AG08396 (cell line): ENCODE measurements at places on chromosomes 3 and 15.

DNA sequence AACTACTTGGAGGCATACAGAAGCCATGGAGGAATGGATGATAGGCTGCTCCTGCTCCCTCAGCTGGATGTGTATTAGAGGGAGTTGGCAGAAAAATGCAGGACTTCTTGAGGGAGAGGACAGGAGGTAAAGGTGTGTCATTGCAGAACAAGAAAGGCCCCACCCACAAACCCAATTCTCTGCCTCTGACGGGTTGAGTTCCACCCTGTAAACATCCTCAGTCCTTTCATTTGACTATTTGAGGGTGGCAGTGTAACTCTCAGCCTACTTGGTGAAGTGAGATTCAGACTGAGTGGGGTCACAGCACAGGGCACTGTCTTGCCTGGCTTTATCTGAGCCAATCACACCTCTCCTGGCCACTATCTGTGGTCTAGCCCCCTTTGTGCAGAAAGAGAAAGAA lies at the start of gene TPRG1:
Gene TPRG1 (plus strand): TSS at position 265 of the 400 bp plus-strand sequence. CDS start 35,414 bp downstream, outside the sequence.
- DNase-seq = no peak

- DNase-seq = no peak
These were observed 157.2 kb downstream of the TIGIT start for GRCh38 chr3:114451051-114451451.

DNA sequence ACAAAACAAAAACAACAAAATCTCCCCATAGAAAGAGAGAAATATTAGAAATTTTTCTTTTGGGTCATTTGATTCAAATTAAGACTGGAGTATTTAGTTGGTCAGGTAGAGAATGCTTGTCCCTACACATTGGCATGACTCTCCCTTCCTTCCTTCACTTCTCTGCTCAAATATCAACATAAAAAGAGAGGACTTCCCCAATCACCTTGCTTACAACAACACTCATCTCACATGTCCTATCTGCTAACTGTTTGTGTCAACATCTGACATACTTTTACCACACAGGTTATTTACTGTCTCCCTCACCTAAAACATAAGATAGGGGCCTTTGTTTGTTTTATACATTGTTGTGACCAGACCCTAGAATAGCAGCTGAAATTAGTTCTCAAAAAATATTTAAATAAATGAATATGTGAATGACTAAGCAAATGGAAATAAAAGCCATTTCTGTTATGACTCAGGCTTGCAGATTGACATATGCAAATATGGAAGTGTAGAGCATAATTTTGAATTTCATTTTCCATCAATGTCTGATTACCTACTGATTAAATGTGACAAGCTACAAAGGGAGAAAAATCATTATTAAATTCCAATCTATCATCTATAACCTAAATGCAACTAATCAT lies 304.8 kb downstream of the CTNNB1 start:
- DNase-seq = no peak

DNA sequence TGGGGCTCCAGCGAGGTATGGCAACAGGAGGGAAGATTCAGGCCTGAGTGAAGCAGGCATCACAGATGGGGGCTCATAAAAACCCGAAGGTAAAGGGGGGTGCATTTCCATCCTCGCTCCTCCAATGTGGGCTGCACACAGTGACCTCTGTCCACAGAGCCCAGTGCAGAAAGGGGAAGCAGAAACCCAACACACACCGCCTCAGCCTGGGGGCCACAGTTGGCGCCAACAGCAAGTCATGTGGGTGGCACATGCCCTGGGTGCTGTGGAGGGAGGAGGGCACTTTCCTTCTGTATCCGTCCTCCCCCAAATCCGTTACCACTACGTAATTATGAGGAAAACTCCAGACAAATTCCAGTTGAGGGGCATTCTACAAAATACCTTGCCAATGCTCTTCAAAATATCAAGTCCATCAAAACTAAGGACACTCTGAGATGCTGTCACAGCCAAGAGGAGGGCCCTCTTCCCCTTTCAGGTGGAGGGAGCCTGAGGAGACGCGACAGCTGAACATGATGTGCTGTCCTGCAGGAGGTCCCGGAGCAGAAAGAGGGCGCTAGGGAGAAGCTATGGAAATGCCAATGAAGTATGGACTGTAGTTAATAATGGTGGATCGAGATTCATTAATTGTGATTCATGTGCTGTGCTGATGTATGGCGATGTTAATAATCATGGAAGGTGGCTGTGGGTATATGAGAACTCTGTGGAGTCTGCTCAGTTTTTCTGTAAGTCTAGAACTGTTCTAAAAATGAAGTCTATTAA lies 16.4 kb downstream of the APBA2 start:
- no peak for DNase-seq

GRCh38 chr3:61768284-61769037 lies 207.1 kb downstream of the PTPRG start:
- no peak for DNase-seq

DNA sequence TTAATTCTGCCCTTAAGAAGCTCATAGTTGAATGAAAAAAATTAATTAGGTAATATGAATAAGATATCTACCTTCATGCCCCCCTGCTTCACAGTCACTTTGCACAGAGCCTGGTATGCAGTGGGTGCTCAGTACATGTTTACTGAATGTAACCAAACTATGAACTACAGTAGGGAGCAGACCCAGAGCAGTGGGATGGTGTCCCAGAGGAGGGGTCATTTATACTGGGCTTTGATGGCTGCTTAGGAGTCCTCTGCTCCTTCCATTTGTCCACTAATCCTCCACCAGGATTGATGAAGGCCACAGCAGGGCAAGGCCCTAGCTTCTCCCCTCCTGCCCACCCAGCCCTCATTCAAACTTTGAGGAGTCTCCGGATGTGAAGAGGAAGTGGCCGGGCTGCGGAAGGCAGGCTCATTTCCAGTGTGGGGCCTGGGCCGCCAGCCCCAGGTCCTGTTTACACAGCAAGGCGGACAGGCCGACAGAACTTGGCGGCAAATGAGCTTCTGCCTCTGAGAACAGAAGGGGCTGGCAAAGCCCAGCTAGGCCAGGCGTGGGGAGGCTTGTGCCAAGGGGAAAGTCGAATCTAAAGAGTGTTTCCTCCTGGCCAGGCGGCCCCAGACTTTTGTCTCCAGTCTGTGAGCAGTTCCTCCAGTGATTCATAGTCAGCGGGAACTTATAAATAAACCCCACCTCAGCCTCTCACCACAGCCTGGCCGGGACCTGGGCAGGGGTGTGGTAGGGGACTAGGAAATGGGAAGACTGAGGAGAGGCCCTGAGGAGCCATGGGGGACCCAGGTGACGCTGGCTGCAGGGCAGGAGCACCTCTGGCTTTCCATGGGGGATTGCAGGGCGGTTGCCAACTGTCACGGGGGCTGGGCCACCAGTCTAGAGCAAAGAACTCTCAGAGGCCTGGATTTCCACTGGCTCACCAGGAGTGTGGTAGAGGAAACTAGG lies 51.6 kb upstream of the LCTL start:
- peak; percentile 74 for DNase-seq

GRCh38 chr3:129493206-129493605 lies 35.2 kb upstream of the RHO start:
- DNase-seq = no peak

DNA sequence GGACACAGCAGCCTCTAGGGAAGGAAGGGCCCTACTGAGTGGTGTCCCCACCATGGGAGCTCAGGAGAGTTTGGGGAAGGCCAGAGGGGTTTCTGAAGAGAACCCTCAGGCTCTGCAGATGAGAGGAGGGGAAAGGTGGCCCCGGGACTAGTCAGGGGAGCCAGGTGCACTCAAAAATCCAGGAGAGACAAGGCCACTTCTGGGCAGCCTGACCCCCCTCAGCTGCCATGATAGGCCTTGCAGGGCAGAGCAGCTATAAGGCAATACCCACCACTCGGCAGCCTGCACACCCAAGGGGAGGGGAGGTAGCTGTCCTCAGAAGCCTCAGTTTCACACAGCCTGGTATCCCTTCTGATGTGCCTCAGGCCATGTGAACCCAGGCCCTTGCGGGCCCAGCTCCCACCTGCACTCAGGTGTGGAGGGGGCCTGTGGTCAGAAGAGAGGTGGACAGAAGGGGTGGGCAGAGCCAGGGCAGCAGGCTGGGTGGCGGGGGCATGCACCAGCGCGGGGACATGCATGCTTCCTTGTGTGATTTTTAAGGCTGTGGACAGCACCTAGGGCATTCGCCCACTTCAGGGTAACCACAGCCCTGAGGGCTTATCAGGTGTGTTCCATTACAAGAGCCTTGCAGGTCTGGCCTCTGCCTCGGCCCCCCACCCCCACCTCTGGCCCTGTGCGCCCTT lies 34.6 kb downstream of the SRPRB start:
- no peak for DNase-seq

DNA sequence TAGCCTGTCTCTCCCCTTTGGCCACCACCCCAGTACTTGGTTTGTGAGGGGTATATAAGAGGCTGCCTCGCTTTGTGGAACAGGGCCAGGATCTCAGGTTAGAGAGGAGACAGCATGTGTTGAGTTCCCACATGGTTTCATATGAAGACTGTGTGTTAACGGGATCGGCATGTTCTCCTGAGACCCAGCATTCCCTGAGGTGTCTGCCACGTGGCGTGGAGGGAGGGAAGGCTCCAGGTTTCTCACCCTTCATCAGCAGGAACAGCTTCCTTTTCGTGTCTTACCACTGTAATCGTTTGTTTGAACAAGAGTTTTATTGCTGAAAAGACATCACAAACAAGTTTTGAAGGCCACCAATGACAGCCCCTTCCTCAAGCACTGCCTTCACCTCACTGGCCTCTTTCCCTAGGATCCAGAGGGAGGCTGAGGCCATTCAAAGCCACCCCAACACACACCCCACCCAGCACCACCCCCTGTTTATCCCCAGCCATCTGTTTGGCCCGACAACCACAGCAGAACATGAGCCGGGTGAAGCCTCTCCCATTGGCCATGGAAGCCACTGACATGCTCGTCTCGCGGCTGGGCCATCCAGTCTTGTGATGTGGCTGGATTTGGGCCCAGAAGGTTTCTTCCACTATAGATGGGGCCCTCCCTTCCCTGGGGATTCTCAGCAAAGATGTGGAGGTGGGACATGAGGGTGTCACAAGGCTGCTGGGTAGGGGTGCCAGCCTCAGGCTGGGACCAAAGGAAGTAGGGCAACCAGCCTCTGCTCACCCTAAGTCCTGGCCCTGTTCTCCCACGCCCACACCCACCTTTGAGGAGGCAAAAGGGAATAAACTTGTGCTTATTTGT lies 10.0 kb downstream of the BHLHE40 start:
- peak; percentile 60 for DNase-seq

GRCh38 chr3:156723182-156723619 lies 48.8 kb downstream of the TIPARP start:
- DNase-seq = peak; percentile 21

DNA sequence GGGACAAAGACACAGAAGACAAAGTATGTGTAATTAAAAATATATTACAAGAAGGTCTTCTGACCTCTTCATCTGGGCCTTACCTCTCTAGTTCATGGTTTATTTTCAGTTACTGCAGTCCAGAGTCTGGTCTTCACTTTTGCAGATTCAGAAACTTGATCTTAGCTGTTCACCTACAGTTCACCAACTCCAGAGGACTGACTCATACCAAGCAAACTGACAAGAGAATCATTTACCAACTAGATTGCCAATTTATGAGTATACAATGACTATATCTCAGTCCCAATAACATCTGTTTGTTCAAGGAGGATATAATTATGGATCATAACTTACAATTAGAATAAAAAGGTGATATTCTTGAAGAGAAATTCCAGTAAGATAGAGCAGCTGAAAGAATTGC lies 9.0 kb downstream of the P2RY1 start:
- DNase-seq = no peak

- no peak for DNase-seq
These were observed 377.3 kb downstream of the LPP start for GRCh38 chr3:188531210-188531609.

GRCh38 chr3:141128126-141128777 lies 77.1 kb downstream of the SPSB4 start:
- no peak for DNase-seq

DNA sequence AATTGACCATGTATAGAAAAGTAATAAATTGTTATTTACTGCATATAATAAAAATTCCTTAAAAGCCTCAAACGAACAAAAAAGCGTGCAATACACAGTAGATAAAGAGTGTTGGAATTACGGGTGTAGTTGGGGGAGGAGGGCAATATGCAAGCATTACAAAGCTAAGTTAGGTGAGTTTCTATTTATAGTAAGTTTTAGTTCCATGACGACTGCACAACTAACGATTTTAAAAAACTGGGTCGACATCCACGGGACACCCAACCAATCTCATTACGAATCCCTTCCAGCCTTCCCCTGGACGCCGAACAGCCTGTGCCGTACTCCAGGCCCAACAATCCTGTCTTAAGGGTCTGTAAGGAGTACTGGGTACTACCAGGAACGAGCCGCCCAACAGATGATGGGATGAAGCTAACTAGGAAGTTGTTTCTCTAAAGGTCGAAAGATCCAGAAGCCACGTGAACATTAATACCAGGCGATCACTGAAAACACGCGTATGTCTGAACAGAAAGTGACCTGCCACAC lies 677 bp downstream of the POLQ start:
- peak; percentile 35 for DNase-seq

GRCh38 chr3:107085261-107085660 lies 292.0 kb upstream of the CCDC54 start:
- DNase-seq = no peak

- DNase-seq = no peak
These were observed 7.8 kb downstream of the ANAPC13 start for GRCh38 chr3:134477938-134478337.

DNA sequence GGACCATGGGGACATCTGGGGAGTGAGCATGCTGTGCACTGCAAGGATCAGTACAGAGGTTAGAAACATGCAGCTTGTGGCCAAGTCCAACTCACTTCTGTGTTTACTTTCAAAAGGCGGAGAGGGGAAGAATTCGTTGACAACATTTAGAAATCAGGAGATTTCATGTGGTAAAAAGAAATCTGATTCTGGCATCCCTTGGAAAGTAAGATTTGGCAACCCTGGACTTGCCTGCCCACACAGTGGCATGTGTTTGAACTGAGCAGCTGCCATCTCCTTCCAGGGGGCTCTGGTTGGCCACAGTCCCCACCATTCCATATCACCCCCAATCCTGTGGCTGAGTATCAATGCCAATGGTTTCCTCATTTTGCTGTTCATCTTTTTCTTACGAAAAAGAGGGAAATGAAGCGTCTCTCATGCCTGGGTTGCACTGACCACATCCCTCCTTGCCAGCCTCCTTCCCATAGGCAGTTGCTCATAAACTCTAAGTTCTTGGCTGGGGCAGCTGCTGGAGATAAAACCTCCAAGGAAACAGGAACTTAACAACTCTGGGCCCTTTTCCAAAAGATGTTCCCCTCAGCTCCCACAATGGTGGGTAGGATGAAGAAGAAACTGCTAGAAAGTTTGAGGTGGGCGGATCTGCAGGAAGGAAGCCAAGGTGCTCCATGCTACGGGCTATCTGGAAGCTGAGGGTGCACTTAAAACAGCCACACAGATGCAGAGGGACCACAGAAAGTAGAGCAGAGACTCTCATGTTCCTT lies 29.2 kb downstream of the SLC6A11 start:
- no peak for DNase-seq

- DNase-seq = no peak
These were observed 14.2 kb upstream of the PLXNA1 start for GRCh38 chr3:126968391-126969390.

GRCh38 chr3:77137559-77137958 lies 97.7 kb downstream of the ROBO2 start:
- no peak for DNase-seq

GRCh38 chr3:127535901-127536829 lies 54.4 kb downstream of the TPRA1 start:
- no peak for DNase-seq

GRCh38 chr3:129195731-129196256 lies 12.1 kb upstream of the CNBP start:
- peak; percentile 84 for DNase-seq
